ENCODE measurements at places on chromosomes 12 and 14. TPM values are rescaled to one million over a fixed set of nuclear protein-coding genes. Genes with fewer than 3 reads are reported as not detected.

DNA sequence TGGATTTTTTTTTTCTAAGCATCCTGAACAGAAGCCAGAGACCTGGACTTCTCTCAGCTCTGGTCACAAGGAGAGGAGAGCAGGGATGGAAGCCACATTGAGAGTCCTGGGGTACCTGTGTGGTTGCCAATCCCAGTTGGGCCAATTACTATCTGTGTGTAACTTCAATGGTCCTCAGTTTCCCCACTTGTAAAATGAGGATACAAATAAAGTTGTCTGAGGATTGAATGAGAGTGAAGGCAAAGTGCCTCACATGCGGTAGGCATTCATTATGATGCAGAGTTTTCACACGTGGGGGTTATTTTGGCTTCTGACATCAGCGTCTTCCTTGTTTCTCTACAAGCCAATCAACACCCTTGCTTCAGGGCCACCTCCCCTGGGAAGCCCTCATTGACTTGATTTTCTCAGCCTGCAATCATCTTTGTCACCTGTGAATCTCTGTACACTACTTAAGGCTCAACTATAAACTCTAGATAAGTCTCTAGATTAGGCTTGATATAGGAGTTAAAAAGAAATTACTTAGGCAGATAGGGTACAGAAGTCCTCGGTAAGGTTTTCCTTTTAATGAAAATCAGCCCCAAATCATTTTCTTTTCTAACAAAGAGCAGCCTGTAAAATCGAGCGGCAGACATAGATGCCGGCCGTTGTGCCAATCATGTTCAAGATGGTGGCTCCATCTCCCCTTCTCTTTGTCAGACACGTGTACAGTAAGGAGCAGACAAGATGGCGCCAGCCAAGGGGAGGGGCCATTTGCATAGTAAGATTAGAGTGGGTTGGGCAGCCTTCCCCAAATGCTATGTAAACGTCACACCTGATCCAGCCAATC, 37.8 kb upstream of the FICD start:
- no peak for DNase-seq

- no peak for DNase-seq
These were observed 798 bp downstream of the CCDC198 start for GRCh38 chr14:57492859-57493258.

DNA sequence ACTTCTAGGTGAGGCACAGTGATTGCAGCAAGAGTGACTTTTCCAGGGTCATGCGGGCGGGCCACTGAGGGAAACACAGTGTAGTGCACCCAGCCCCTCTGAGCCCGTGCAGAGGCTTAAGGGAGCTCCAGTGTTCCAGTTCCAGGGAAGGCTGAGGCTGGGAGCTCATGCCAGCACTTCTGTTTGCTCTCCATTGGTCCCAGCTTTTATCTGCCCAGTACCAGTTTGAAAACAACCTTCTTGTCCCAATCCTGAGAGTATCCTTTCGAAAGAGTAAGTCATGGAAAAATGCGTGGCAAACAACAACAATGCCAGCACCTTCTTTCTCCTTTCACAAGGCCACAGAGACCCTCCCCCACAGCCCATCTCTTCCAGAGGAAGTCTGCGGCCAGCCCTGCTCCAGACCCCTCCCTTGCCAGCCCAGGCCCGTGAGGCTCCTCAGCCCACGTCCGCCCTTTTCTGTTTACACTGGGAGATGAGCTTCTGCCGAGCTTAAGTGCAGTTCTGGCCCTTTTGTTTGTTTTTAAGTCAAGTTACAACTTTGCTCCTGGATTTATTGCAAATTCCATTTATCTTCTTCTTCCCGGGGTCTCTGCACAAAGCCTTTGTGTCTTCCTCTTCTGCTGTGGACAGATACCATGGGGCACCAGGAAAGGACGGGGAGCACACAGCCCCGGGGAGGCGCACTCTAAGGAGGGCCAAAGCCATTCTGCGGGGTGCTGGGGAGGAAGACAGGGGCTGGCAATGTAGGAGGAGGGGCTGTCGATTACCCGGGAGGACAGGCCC, 185.6 kb downstream of the ZFP36L1 start:
- no peak for DNase-seq

- DNase-seq = no peak
These were observed 6.2 kb downstream of the IFT43 start for GRCh38 chr14:75991753-75992152.

UNC79 gene
- 0.02 TPM for total RNA-seq

RASSF3 gene
- 38.0 TPM for total RNA-seq

PCNX4 gene
- 27.6 TPM for total RNA-seq

Data from activated CD4-positive, alpha-beta T cell treated with anti-CD3 and anti-CD28 coated beads for 36 hours (primary cell).